ENCODE measurements at places on chromosomes 11 and 22.

DNA sequence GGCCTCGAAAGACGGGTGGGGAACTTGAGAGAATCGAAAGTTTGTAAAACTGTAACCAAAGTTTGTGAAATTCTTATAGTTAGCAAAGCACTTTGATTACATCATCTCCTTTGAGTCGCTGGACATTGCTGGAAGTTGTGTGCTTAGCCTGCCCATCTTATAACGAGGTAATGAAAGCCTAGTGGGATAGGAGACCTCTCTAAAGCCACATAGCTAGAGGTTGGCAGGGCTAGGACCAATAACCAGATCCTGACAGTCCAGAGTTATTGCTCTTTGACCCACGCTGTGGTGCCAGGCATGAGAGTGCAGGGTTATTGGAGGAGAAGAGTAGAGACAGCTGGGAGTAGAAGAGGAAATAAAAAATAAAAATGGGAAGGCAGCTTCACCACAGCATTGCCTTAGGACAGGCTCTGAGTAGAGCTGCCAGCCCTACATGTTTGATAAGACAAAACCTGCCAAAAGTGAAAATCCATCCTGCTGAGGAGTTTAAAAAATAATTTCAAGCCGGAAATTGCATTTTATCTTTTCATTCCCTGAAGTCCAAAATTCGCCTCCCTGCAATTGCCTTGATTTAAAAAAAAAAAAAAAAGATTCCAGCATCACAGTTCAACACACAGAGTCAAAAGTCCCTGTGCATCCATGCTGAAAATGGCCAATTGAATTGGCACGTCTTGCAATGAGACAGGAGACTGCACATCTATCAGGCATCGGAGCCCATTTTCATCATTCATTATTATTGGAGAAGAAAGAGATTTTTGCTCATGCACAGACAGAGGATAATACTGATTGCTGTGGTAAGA is 225.5 kb upstream of the POU2AF2 start:
- no peak for DNase-seq

DNA sequence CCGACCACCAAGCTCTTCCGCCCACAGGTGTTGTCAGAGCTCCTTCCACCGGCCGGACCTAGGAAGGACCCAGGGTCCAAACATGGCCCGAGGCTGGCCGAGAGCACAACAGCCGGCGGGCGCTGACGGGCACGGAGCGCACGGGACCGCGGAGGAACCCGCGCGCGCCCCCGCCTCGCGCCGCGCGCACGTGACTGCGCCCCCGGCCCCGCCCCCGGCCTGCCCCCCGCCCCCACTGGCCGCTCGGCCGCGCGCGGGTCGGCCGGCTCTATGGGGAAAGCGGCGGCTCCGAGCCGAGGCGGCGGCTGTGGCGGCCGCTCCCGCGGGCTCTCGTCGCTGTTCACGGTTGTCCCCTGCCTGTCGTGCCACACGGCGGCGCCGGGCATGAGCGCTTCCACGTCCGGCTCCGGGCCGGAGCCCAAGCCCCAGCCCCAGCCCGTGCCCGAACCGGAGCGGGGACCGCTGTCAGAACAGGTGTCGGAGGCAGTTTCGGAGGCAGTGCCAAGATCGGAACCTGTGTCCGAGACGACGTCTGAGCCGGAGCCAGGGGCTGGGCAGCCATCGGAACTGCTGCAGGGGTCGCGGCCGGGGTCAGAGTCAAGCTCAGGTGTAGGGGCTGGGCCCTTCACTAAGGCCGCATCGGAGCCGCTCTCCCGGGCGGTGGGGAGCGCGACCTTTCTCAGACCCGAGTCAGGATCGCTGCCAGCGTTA is at the start of gene OSBP2:
OSBP2 (plus strand) TSS at position 235 of the 711 bp plus-strand sequence; CDS start at position 271, 36 bp downstream.
- no peak for DNase-seq

DNA sequence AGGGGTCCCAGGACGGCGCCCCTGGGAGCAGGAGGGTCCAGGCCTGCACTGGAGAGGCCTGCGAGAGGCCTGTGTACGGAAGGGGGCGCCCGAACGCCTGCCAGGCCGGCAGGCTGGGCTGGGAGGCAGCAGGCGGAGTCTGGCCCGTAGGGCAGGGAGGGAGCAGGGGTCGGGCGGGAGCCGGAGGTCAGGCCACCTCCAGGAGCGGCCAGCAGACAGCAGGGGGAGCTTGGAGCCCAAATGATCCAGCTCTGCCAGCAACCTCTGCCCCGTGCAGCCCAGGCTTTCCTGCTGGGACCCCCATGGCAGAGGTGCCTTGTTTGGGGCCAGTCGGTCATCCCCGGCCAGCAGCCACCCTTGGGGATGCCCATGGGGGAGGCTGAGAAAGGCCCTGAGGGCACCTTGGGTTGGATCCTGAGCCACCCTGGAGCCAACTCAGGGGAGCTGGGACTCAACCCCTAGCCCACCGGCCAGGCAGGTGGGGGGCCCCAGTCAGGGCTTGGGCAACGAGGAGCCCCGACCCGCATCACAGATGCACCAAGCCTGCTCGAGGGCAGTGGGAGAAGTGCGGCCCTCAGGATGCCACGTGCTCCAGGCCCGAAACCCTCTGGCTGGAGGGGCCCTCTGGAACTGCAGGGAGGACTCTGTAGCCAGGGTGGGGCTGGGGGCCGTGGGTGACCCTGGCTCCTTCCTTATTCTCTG is 9.6 kb upstream of the SYT8 start:
- no peak for DNase-seq

- DNase-seq: no peak
Measured at GRCh38 chr11:68430801-68431200, 29.8 kb upstream of the PPP6R3 start.

DNA sequence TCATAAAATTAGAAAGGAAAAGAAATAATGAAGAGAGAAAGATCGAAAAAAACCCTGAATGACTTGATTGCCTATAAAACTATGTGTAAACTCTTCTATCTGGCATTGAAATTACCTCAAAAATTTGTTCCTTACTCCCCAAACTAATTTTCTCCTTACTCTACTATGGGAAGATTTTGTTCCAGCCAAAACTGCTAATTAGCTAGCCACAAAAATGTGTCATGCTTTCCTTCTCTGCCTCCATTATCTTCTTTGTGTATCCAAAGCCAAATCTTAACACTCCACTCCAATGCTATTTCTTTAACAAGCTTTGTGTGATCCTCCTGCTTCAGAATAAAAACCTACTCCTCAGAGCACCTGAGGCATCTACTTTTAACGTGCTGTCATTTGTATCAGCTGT is 831.2 kb downstream of the METTL15 start:
- DNase-seq: no peak

DNA sequence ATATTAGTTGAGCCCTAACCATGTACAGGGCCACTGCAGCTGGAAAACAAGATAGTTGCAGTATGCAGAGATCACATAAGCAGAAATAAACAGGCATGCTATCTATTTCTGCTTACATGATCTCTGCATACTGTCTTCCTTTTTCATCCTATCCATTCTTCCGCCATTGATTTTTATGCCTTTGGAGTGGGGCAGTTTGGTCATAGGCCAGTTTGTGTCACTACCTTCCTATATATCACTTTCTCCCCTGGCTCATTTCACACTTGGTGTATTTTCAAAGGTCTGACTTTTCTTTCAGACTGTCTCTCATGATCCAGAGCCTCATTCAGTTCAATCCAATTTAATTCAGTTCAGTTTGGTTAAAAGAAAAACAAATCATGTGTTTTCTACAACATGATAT is 829.6 kb downstream of the KCNA4 start:
- DNase-seq: no peak

DNA sequence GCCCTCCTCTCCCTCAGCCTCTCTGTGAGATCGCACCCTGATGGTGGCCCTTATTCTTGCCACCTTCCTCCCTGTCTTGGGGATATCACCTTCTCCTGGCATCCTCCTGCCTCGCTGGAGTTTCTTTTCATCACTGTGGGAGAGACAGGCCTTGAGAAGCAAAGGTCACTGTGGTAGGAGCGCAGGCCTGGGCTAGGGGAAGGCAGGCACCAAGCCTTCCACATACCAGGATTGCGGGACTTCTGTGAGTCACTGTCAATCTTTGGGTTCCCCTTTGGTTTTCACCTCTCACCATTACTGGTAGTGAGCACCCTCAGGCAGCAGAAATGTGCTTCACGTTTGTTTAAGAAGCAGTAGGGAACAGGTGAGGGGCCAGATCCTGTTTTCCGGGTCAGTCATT is 31.2 kb upstream of the B3GAT1 start:
- no peak for DNase-seq

GRCh38 chr11:77081976-77082836 is 15.4 kb downstream of the CAPN5 start:
- DNase-seq: no peak

DNA sequence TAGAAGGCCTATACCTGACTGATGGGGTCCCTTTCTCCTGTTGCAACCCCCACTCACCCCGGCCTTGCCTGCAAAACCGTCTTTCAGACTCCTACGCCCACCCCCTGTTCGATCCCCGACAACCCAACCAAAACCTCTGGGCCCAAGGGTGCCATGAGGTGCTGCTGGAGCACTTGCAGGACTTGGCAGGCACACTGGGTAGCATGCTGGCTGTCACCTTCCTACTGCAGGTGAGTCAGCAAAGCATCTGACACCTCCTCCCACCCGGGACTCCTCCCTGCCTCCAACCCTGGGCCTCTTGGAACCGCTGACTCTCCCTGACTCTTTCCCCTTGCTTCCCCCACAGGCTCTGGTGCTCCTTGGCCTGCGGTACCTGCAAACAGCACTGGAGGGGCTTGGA is 1.2 kb downstream of the ROM1 start:
- no peak for DNase-seq

GRCh38 chr11:1072116-1072820 is 2.4 kb upstream of the MUC2 start:
- no peak for DNase-seq

- DNase-seq: no peak
Measured at GRCh38 chr11:16613262-16613511, 125.3 kb upstream of the C11orf58 start.

DNA sequence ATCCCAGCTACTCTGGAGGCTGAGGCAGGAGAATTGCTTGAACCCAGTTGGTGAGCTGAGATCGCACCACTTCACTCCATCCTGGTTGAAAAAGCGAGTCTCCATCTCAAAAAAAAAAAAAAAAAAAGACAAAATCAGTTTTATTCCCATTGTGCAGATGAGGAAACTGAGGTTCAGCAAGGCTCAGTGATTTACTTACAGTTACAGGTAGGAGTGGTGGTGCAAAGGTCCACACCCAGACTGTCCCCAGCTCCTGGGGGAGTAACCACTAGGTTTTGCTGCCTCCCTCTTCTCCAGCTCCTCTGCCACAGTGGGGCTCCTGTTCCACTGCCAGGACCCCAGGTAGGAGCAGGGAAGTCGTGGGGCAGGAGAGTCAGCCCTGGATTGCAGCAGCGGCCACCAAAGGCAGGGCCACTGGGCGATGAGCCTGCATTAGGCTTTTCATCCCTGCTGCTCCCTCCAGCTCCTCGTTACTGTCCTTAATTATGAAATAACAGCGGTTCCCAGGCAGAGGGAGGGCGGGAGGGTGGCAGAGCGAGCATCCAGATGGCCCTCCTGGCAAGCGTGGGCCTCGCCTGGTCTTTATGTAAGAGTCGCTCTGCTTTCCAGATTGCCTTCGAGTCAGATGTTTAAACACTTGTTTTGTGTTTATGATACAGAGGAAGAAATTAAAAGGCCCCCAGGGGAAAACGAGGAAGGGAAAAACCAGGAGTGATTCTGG is 15.5 kb upstream of the RASD2 start:
- no peak for DNase-seq

DNA sequence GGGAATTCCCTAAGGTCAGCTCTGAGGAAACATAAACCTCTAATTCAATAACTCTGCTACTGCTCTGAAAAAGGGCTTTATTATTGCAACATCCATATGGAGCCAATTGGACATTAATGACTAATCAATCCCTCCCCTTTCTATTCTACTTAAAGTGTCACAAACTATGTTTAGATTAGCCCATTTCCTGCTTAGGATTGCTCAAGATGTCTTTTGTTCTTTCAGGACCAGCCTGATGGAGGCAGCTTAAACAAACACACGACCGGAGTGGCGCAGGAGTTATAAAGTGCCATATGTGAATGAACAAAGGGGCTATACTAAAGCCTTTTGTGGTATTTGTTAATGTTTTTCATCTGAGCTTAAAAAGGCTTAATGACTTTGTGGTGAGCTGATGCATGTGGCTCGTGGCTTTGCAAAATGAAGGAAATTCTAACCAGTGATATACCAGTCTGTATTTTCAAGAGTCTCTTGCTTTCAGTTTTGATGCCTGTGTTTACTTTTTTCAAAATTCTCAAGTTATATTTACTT is 354.4 kb downstream of the SOX6 start:
- no peak for DNase-seq

DNA sequence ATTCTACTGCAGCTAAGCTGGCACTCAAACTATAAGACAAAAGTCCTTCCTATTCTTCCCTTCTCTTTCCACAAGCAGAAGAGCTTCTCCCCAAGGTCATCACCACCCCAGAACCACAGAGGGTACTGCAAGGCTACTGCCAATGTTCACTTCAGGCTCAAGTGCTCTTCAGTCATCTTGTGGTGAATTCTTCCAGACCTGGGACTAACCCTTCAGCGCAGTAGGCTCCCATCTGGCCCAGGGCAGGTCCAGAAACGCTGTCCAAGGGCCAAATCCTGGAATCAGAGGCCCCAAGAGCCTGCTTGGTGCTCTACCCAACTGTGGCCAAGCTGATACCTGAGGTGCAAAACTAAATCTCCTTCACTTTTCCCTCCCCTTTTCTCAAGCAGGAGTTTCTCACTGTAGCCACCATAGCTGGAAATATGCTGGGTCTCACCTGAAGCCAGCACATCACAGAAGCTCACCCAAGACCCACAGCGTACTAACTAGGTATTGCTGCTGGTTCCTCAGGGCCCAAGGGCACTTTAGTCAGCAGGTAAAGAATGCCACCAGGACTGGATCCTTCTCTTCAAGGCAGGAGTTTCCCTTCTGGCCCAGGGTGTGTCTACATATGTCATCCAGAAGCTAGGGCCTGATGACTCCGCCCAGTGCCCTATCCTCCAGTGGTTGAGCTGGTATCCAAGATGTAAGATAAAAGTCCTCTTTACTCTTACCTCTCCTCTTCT is 27.8 kb downstream of the FCHSD2 start:
- no peak for DNase-seq

DNA sequence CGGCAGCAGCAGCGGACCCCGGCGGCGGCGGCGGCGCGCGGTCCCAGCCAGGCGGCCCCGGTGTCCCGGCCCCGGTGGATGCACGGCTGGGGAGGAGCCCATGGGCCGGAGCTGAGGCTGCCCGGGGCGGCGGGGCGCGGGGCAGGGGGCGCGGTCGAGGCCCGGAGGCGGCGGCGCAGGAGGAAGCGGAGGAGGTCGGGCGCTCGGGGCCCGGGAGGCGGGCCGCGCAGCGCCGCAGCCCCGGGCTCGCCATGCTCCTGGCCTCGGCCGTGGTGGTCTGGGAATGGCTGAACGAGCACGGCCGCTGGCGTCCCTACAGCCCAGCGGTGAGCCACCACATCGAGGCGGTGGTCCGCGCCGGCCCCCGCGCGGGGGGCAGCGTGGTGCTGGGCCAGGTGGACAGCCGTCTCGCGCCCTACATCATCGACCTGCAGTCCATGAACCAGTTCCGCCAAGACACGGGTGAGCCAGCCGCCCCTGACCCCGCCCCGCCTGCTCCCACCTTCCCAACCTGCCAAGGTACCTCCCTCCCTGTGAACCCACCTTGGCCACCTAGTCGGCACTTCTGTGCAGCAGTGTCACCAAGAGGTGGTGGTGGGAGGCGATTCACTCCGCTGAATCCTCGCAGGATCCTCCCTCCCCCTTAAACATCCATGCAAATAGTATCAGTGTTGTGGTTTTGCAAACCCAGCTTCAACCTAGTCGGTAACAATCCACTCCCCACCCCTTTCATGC is 580 bp downstream of the DTX4 start:
- DNase-seq: no peak

- DNase-seq: no peak
Measured at GRCh38 chr22:46501701-46502100, 35.7 kb downstream of the CELSR1 start.
